ENCODE measurements at places on chromosomes 4 and X. TPM values are rescaled to one million over a fixed set of nuclear protein-coding genes. Genes with fewer than 3 reads are reported as not detected.

DNA sequence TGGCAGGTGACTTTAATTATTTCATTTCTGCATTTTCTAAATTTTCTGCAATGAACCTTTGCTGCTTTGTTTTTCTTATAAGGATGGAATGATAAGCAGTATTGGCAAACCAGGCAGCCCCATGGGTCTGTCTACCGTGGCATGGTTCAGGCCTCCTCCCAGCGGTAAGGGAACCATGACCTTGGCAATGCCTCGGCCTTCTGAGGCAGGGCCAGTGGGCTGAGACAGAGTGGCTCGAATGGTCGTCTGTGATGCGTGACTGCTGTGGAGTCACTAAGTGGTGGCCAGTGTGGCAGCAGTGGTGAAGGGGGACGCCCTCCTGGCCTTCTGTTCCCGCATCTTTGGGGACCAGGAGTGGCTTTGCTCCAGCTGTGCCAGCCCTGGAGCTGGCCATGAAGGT is 43.6 kb upstream of the GRPEL1 start:
- DNase-seq = no peak

DNA sequence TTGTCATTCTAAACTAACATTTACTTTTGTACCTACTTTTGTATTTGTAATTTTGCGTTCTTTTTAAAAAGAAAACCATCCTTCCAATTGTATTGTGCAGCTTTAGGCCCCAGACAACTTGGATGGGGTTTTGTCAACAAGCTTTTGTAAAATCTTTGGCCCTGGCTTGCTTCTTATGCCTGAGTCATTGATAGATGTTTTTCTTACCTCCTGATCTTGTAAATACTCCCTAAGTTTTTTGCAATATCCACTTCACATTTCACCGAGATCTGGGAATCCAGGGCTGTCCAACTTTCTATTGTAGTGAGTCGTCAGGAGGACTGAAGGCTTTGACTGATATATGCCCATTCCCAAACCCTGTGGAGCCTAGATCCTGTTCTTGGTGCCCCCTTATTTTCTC is 126.9 kb upstream of the GUCY1A1 start:
- no peak for DNase-seq

ARHGEF6 gene
- 3.6 TPM for total RNA-seq

DNA sequence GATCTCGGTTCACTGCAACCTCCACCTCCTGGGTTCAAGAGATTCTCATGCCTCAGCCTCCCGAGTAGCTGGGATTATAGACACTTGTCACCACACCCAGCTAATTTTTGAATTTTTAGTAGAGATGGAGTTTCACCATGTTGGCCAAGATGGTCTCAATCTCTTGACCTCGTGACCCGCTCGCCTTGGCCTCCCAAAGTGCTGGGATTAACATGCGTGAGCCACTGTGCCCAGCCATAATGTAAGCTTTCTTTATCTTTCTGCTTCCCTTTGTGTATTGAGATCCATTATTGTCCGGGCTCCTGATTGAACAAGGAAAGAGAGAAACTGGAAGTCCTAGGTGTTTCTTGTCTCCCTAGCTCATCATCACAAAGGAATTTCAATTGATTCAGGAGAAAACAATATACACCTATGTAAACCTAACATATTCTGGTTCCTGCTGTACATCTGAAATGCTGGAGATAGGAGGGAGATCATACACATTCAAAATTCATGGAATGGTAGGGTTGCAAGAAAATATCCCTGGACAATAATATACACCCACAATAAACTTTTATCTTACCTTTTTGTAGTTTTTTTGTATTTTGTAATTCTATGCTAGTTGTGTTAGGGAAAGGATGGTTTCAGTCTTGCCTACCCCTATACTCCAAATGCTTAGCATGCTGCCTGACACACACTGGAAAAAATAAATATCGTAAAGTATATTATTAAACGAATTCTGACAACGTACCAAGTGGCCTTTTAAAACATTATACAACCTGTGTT is 194.4 kb upstream of the HS3ST1 start:
- DNase-seq = no peak

MAGEA2B gene
- not detected for total RNA-seq

DNA sequence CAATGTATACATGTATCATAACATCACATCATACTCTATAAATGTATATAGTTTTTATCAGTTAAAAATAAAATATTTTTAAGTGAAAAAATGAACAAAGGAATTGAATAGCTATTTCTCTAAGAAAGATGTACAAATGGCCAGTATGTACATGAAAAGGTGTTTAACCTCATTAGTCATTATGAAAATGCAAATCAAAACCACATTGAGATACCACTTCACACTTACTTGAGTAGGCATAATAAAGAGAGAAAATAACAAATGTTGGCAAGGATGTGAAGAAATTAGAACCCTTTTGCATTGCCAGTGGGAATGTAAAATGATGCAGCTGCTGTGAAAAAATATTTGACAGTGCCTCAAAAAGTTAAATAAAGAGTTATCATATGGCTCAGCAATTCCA is 95.5 kb downstream of the IRS4 start:
- DNase-seq = no peak

Measured in H9 (cell line).